ENCODE measurements at places on chromosomes 3 and 15. TPM values are rescaled to one million over a fixed set of nuclear protein-coding genes. Genes with fewer than 3 reads are reported as not detected.

Gene RNF7
- polyA plus RNA-seq, result 206 TPM

- no peaks in the 10 kb centered on the region for H3K27me3 ChIP-seq
- DNase-seq, result no peak
- H3K4me1 ChIP-seq, result peaks cover 10% of the 10 kb centered on the region
- no peak overlapping the region for H3K4me3 ChIP-seq
These were observed 23.9 kb upstream of the LOXL1 start for GRCh38 chr15:73902121-73903020.

DNA sequence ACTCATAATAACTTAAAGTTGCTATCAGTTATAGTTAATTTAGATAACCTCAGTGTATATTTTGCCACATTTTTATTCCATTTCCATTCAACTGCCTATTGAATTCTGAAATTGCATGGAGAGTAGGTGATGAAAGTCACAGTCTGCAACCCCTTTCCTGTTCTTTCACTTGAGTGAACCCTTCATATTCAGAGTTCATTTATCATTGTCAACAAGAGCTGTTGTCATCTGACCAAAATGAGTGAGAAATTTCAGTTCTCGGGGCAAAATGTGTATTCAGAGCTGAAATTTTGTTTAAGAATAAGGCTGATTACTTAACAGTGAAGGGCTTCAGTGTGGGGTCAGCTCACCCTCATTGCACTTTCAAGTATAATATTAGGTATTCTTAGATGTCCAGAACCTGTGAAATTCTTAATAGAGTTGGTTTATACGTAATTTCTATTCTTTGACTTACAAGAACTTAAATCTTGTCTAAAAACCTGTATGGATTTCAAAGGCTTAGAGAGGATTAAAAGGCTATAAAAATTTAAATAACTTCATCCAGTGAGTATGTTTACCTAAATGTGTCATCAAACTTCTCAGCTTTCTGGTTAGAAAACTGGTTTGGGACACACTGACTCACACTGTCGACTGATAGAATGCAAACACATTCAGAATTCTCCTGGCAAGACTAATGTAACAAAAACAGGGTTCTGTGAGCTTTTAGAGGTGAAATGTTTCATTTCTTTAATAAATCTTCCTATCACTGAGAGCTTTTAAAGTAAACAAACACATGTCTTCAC lies 92.2 kb downstream of the CMSS1 start:
- no peak for DNase-seq
- no peak overlapping the region for H3K4me3 ChIP-seq
- no peaks in the 10 kb centered on the region for H3K36me3 ChIP-seq

DNA sequence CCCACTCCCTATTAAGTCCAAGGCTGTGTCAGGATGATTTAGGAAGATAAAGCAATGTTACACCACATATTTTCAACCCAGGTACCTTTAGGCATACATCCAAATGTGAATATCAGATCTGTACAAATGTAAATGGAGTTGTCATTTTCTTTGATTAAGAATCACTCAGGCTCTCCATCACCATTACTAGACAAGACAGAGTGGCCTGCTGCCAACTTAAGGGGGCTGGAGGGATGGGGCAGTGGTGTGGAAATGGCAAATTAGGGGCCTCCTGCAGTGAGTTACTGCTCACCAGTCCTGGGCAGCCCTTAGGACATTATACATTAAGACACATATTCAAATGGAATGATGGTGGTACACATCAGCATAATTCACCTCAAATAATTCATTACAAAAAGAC lies 211.0 kb downstream of the TNIK start:
- no peak overlapping the region for H3K27ac ChIP-seq
- DNase-seq, result no peak
- no peak overlapping the region for H3K4me3 ChIP-seq
- no peaks in the 10 kb centered on the region for H3K36me3 ChIP-seq

DNA sequence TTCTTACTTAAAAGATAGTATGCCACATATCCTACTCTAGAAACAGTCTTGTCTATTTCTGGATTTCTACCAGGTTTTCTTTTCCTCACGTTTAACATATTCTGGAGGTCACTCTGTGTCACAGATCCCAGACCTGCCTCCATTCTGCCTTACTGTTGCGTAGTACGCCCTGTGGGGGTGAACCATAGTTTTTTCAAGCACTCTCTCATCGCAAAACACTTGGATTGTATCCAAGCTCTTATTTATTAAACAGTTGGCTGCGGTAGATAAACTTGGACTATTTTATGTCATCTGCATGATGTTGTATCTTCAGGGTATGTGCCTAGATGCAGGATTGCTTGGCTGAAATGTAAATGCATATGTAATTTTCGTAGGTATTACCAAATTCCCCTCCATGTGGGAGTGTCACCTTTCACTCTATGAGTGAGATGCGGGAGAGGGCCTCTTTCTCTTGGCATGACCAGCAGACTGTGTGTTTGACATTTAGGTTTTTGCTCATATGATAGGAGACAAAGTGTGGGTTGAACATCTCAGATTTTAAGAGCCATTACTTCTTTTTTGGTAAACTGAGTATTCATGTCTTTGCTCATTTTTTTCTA lies 55.8 kb downstream of the ABTB1 start:
- H3K27me3 ChIP-seq, result no peaks in the 10 kb centered on the region
- H3K27ac ChIP-seq, result peak overlapping the region; percentile 83

GRCh38 chr15:85707519-85708338 lies 87.0 kb downstream of the KLHL25 start:
- DNase-seq, result peak; percentile 37
- peaks cover 96% of the 10 kb centered on the region for H3K36me3 ChIP-seq
- peaks cover 19% of the 10 kb centered on the region for H3K4me1 ChIP-seq
- H3K27ac ChIP-seq, result peak overlapping the region; percentile 92
- H3K4me3 ChIP-seq, result peak overlapping the region; percentile 37

- H3K4me3 ChIP-seq, result no peak overlapping the region
- no peak overlapping the region for H3K27ac ChIP-seq
- H3K4me1 ChIP-seq, result peaks cover 16% of the 10 kb centered on the region
- peaks cover 90% of the 10 kb centered on the region for H3K36me3 ChIP-seq
These were observed 88.2 kb downstream of the RBPMS2 start for GRCh38 chr15:64687172-64687571.

GRCh38 chr3:184771301-184772127 lies 40.5 kb upstream of the VPS8 start:
- no peak overlapping the region for H3K4me3 ChIP-seq
- peaks cover 25% of the 10 kb centered on the region for H3K4me1 ChIP-seq
- no peak overlapping the region for H3K27ac ChIP-seq
- DNase-seq, result no peak
- H3K36me3 ChIP-seq, result no peaks in the 10 kb centered on the region
- no peaks in the 10 kb centered on the region for H3K27me3 ChIP-seq

GRCh38 chr3:53170325-53171063 lies 9.5 kb downstream of the PRKCD start:
- H3K4me3 ChIP-seq, result peak overlapping the region; percentile 63
- peaks cover 47% of the 10 kb centered on the region for H3K36me3 ChIP-seq
- H3K27ac ChIP-seq, result peak overlapping the region; percentile 78

Gene GOLGA6L7
- polyA plus RNA-seq, result not detected

Gene LRRFIP2
- 39.4 TPM for polyA plus RNA-seq

Gene NR2E3
- polyA plus RNA-seq, result not detected

DNA sequence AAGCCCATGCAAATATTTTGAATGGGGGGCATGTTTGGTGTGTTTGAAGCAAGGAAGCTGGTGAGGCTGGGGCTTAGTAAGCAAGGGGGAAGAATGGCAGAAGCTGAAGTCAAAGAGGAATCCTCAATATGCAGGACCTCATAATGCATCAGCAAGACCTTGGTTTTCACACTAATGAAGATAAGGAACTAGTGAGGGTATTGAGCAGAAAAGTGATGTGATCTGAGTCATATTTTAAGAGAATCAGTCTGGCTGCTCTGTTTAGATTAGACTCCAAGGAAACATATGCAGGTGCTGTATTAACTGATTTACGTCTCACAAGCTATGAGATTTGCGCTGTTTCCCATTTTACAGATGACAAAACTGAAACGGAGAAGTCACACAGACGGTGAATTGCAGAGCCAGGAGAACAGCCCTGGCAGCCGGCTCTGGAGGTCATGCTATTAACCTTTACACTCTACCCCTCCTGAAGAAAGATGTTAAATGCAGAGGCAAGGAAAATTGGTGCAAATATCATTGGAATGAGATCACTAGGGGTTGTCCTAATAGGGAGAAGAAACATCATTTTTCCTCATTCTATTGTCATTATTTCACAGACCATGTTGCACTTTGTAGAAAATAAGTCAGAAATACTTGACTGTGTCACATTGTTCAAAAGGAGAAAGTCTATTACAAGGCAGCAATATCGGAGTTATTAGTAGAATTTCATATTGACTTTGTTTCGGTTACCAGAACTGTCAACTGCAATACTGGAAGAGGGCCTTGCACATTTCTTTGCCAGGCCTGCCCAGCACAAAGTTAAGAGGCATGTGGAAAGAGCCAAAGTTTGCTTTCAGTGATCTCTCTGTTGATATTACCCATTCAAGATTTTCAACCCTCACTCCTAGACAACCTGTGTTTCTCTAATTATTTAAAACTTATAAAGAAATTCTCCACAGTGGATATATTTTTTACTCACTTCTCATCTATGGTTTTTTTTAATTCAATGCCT lies 64.9 kb downstream of the COL8A1 start:
- no peaks in the 10 kb centered on the region for H3K27me3 ChIP-seq
- H3K4me1 ChIP-seq, result no peaks in the 10 kb centered on the region
- DNase-seq, result no peak
- no peaks in the 10 kb centered on the region for H3K36me3 ChIP-seq

GRCh38 chr15:81633889-81634288 lies 259.9 kb upstream of the TMC3 start:
- no peak overlapping the region for H3K27ac ChIP-seq
- no peaks in the 10 kb centered on the region for H3K36me3 ChIP-seq
- H3K4me3 ChIP-seq, result no peak overlapping the region

Gene IL17RB
- not detected for polyA plus RNA-seq

DNA sequence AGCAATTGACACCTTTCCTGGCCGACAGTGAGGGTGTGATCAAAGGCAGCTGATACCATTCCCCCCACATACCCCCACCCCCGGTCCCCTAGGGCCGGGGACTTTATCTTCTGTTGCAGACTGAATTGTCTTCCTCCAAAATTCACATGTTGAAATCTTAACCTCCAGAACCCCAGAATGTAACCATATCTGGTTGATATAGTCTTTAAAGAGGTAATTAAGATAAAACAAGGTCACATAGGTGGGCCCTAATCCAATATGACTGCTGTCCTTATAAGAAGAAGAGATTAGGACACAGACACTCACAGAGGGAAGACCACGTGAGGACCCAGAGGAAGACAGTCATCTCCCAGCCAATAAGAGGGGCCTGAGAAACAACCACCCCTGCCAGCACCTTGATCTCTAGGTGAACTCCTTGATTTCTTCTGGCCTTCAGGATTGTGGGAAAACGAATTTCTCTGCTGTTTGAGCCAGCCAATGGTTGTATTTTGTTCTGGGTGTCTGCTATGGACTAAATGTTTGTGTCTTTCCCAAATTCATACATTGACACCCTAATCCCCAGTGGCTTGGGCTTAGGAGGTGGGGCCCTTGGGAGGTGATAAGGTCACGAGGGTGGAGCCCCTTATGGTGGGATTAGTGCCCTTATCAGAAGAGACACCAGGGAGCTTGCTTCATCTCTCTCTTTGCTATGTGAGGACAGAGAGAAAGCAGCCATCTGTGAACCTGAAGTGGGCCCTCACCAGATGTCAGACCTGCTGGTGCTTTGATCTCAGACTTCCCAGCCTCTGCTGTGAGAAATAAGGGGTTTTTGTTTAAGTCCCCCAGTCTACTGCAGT lies 144.0 kb downstream of the CHSY1 start:
- H3K27ac ChIP-seq, result no peak overlapping the region
- no peak for DNase-seq
- no peaks in the 10 kb centered on the region for H3K27me3 ChIP-seq
- no peak overlapping the region for H3K4me3 ChIP-seq
- H3K36me3 ChIP-seq, result no peaks in the 10 kb centered on the region
- H3K4me1 ChIP-seq, result no peaks in the 10 kb centered on the region

- no peaks in the 10 kb centered on the region for H3K27me3 ChIP-seq
- H3K36me3 ChIP-seq, result no peaks in the 10 kb centered on the region
- no peak overlapping the region for H3K27ac ChIP-seq
These were observed 15.2 kb upstream of the MME start for GRCh38 chr3:155064920-155065319.
